Activated T-cell treated with anti-CD3 and anti-CD28 coated beads for 1 hour (primary cell): ENCODE measurements at places on chromosomes 4 and X.

- DNase-seq, result no peak
Measured at GRCh38 chr4:61590881-61591280, 390.8 kb downstream of the ADGRL3 start.

GRCh38 chr4:32962100-32962499, 2241.9 kb downstream of the PCDH7 start:
- no peak for DNase-seq

DNA sequence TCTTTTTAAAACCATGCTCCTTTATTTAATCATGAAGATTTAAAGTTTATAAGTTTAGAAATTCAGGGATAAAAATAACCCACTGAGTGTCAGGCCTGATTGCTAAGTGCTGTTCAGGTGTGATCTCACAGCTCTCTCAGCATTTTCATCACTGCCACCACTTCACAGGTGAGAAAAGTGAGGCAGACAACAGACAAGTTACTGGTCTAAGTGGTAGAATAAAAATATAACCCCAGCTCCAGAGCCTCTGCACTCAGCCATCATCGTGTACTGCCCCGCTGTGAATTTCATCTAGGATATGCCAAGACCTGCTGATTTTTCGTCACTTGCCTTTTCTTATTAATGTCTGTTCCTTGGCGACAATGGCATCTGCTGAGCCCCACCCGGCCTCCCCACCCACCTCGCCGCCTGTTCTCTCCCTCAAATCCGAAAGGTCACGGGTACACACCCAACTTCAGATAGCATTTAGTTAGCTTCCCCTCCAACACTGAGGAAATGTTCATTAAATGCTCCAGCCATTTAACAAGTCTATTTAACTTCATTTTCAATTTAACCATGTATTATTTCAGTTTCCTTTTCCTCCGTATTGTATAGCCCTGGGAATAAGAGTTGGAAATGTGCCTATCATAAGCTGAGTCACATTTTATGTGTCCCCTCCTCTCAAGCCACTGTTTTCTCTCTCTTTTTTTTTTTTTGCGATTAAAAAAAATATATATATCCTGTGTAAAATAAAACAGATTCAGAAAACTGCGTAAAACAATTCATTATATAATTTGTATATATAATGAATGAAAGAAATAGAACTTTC, 236.5 kb downstream of the CBR4 start:
- no peak for DNase-seq

DNA sequence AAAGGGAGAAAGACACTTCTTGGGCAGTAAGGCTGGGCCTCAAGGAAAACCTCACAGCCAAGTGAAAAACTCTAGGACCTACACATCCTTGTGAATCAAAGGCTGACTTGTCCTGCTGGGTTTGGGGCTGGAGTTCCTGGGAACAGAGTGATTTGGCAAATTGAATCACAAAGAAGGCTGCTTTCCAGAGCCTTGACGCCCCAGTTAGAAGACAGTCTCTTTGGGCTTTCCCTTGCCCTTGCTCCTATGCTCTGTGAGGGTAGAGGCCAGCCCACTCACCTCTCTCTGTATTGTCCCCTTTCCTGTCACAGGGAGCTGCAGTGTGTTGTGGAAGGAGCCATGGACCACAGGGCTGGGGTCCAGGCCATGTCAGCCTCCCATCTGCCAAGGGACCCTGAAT, 9.6 kb downstream of the AMER1 start:
- no peak for DNase-seq

DNA sequence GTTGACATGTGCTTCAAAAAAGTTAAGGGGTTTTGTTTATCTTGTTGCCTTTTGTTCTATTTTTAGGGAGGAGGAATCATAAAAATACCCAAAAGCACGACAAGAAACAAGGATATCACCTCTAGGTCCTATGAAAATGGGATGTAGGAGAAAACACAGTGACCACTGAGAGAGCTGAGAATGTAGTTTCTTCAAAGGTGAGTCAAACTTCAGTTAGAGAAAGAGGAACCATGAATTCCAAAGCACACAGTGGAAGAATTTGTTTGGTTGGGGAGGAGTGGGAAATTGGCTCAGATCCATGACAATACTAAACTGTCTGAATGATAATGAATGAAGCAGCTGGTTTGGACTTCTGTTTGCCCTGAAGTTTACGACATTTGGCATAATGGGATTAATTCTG, 19.1 kb upstream of the FRYL start:
- DNase-seq, result no peak

GRCh38 chr4:152635851-152636250, 43.9 kb downstream of the TMEM154 start:
- DNase-seq, result no peak

GRCh38 chrX:65926095-65927019, 113.5 kb downstream of the VSIG4 start:
- DNase-seq, result no peak

DNA sequence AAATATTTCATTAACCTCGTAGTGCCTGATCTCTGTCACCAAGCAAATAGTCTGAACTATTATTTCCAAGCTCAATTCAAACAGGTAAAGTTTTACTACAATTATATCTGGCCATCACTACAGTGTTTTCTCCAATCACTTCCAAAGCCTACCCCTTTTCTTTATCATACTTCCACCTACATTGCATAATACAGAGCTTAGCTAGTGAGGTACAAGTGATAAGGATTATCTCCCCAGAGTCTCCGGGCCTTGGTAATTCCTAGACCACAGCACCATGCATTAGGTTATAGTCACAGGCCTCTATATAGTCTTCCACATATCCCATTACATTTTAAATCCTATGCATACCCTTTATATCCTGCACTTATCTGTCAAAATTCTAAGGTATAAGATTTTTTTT, 154.2 kb downstream of the SNCA start:
- no peak for DNase-seq

DNA sequence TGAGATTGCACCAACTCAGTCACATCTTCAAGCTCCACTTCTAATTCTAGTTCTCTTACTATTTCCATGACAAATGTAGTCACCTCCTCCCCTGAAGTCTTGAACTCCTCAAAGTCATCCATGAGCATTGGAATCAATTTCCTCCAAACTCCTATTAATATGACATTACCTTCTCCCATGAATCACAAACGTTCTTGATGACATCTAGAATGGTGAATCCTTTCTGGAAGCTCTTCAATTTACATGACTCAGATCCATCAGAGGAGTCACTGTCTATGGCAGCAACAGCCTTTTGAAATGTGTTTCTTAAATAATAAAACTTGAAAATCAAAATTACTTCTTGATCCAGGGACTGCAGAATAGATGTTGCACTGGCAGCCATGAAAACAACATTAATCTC, 34.5 kb downstream of the GALNTL6 start:
- no peak for DNase-seq

- DNase-seq, result no peak
Measured at GRCh38 chr4:84690481-84690880, 107.6 kb downstream of the CDS1 start.

- no peak for DNase-seq
Measured at GRCh38 chr4:86565651-86566050, 28.5 kb upstream of the PTPN13 start.

DNA sequence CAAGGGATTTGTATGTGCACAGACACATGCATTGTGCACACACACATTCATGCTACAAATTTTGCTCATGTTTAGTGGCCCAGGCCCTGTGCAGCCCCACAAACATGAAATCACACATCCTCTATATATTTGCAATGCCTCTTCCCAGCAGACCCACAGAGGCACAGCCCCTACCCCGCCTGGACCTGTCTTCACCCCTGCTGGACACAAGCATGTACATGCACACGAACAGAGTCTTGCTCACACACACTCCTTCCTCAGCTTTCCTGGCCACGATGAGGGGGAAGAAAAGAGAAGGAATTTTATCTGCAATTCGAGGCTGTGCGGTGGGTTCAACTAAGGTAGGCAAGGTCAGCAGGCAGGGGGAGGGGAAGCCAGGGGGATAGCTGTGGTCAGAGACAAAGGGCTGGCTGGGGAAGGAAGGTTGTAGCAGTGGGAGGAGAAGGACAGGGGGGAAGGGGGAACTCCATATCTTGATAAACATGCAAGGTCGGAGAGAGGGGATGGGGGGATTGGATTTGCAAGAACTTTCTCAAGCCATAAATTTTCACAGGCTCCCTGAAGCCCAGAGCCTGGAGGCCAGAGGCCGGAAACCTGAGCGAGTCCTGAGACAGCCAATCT, 156.4 kb downstream of the EFNB1 start:
- DNase-seq, result no peak
